ENCODE measurements at places on chromosomes 3 and 15.

GRCh38 chr3:12288182-12289129 is at the start of gene PPARG:
PPARG (plus strand) TSS chr3:12289070; CDS start chr3:12379712, 90,642 bp downstream.
- no peak for DNase-seq

GRCh38 chr3:45896956-45897355 is 10.6 kb downstream of the CCR9 start:
- DNase-seq: no peak

DNA sequence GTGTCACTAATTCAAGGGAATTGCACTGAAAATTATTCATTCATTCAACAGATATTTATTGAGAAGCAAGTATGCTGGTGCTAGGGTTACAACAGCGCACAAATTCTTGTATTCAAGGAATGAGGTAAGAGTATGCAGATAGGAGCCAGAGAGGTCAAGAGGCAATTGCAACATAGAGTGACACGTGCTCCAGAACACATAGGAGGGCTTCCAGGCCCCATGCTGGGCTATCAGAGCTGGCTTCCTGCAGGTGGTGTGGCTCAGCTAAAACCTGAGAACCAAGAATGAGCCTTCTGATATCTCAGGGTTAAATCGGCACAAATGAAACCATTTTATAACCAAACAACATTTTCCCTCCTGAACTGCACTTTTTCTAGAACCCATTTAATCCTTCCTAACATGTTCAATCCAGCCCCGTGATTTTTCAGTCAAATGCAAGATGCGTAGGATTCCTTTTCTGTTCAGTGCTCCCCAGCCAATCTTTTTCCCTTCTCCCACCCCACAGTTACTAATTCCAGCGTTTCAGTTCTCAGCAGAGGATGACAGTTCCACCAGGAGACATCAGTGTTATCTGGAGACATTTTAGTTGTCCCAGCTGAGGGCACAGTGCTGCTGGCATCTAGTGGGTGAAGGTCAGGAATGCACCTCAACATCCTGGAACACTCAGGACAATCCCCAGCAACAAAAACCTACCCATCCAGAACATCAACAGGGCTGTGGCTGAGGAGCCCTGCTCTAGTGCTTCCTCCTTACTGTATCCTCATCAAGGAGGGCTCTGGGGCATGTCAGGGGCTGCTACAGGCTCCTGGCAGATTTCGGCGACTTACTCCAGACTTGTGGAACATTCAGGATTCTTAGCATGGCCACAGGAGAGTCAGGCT is 13.1 kb downstream of the CCR5AS start:
- DNase-seq: no peak

DNA sequence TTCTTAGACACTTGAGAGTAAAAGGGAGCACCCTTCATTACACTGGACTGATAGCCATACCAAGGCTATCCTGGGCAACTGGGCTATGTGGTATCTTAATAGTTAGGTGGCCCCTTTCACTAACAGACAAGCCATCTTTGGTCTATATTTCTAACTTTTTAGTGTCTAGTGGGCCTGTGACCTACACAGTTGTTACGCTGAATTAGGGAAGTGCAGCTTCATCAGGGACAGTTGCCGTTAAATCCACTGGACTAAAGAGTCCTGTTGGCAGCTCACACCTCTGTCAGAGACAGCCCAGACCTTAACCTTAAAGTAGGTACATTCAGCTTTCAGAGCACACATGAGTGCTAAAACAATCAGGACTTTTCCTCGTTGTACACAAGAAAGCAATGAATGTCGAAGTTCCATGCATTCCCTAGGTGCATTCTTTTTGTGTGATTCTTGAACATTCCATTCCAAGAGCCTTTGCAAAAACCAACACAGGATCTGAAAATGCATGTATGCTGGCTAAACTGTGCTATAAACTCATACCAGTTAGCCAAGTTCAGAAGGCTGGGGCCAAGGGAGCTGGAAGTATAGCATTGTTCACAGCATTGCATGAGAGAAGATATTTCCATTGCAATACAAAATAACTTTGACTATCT is 230.2 kb upstream of the EIF1B start:
- no peak for DNase-seq

DNA sequence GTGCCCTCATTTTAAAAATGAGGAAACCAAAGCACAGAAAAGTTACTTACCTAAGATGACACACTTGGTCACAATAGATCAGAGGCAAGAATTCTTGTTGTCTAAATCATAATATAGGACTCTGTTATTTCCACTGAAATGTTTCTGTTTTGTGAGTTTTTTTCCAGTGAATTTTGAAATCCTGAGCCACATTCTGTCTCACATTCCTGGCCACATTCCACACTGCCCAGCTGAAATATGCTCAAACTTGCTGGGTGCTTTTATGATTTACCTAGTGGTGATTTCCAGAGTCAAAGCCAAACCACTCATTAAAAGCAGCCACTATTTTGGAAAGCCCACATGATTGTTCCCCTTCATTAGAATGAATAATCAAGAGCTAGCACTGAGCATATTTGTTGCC is 82.3 kb upstream of the NPHP3 start:
- DNase-seq: no peak

DNA sequence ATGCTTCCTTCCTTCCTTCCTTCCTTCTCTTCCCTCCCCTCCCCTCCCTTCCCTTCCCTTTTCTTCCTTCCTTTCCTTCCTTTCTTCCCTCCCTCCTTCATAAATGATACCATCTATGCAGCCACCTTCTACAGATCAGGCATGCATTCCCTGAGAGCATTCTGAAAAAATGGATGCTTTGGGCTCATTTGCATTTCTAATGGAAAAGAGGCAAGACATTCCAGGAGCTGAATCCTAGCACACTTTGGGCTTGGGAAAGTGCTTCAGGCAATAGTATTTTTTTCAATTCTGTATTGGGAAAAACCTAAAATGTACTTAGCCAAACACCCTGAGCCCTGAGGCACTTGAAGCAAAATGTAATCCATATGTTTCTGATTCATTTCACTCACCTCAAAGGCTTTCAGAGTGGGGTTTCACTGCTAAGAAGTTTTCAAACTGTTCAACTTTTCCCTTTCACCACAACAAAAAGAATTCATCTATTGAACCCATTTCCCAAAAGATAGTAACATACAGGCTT is 220.1 kb upstream of the RORA start:
- DNase-seq: no peak

DNA sequence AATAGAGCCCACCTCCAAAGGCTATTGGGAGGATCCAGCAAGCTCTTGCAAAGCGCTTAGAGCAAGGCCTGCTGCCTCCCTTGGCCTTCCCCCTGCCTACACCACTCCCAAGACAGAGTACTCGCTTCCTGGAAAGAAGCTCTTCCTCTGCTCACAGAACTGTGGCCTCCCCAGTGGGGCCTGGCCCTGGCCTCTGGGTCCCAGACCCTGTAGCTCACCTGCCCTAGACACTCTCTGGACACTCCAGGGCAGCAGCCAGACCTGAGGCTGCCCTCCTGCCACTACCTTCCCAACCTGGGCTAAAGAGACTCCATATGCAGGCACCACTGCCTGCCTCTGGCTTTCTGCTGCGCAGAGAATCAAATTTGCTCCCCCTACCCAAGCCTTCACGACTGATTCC is 49.9 kb downstream of the GRIP2 start:
- no peak for DNase-seq

DNA sequence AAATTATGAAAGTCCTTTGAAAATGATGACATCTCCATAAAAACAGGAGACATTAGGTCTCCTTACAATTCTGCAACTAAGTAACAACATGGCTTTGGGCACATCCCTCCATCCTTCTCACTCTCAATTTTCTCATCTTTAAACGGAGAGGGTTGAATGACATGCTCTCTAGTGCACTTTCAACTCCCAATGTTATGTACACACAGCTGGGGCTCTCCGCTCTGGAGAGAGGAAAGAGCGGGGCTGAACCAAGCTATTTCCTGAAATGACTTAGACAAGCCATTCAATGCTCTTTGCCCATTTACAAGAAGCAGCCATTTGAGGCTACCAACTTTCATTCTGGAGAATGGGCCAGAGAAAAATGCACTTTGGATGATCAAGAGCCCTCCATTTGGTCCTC is 144.2 kb upstream of the BNIP2 start:
- DNase-seq: no peak

- no peak for DNase-seq
These were observed 10.7 kb upstream of the CNTN6 start for GRCh38 chr3:1082108-1082507.

GRCh38 chr3:132625613-132626012 is 28.5 kb downstream of the ACKR4 start:
- no peak for DNase-seq

- no peak for DNase-seq
These were observed 55.8 kb downstream of the TRIM42 start for GRCh38 chr3:140733623-140734022.

GRCh38 chr3:72149645-72150300 is 364.8 kb upstream of the PROK2 start:
- DNase-seq: no peak

GRCh38 chr3:72769758-72770540 is 78.3 kb downstream of the SHQ1 start:
- no peak for DNase-seq

- DNase-seq: no peak
These were observed 144.0 kb downstream of the GREM1 start for GRCh38 chr15:32861761-32862160.

- DNase-seq: no peak
These were observed 537.2 kb upstream of the IL12A start for GRCh38 chr3:159451482-159451881.

DNA sequence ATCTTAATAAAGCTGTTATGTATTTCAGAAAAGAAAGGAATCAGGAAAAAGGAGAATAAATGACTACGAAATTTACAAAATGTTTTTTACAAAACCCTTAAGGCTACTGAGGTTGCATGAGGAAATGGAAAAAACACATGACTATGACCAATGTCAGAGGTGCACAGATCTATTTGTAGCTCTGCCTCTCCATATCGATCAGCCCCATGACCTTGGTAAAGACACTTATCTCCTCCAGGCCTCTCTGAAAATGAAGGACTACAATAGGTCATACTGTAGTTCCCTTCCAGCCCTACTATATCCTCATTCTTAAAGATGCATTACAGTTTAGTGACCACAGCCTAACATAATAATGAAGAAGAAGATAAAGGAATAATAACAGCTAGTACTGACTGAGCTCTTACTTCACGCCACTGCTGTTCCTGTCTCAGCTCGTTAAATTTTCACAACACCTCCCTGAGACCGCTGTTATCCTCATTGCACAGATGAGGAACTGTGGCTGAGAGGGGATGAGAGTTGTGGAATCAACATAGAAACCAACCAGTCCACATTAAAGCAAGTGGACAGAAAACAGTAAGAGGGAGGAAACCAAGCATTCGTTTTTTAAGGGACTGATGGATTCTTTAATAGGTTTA is 163.2 kb downstream of the MAGI1 start:
- DNase-seq: no peak

DNA sequence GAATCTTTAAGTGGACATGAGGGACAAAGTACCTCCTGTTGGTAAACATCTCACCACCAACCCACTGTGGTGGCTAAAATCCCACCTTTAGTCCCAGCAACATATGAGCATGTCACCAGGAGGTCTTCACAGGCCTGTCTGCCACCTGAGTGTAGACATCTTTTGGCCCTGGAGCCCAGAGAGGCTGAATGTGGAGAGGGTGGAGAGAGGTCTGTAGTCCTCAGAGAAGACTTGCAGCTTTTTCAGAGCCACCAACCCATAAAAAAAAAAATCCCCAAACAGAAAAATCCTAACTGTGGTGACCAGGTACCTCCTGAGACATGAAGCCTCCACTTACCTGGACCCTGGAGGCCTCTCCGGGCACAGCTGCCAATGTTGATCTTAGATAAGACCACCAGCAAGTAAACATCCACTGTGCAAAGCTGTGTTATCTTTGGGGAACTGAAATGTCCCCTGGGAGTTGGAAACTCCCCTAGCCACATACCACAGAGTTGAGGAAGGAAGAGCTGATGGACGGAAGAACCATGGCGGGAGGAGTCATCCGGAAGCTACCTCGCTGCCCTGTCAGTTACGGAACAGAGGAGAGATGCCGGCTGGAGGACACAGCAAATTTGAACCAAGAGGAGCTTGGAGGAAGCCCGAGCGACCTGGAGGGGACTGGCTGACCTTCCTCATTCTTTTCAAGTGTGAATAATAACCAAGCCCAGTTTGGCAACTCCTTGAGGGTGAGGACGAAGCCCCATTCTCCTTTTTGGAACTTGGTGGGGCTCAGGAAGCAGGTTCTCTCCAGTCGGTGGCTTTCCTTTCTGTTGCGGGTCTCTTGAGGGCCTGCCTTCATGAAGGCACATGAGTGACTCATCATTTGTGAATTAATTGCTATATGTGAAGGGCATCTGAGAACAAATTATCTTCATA is at the start of gene GHRL:
TSS of gene GHRL (minus strand) at position 443 of the 915 bp plus-strand sequence. CDS start 2,767 bp downstream, outside the sequence.
- DNase-seq: no peak

DNA sequence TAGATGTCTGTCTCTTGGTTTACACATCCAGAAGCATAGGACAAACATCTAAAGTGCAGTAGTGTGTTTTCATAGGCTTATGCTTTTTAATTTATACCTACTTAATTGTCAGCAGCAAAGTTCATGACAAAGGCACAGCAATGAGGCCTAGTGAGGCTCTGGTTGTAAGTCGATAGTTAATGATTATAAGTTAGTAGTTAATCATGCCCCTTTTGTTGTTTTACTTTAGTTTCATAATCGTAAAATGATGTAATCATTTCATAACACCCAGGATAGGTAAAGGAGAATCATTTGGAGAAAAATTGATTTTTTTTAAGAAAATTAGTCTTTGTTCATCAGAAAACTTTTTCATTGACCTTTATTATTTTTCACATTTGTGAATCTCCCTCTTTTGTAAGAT is 351.9 kb downstream of the LSAMP start:
- DNase-seq: no peak

GRCh38 chr3:62312201-62312600 is 61.1 kb downstream of the FEZF2 start:
- DNase-seq: no peak

DNA sequence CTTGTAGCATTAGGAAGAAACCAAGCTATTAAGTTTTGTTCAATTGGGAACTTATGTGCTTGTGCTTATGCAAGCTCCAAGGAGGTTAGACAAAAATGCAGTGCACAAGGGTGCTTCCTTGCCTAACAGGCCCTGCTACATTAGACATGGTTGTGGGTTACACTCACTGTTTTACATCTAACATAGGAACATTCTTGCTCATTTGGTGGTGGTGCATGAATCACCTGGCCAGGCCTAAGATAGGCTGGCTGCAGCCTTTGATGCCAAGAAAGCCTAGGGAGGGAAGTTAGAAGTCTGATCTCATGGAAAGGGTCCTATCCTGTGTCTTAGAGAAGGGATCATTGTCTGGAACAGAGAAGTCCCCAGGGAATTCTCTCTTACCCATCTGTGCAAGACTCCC is 43.5 kb downstream of the CA12 start:
- no peak for DNase-seq

DNA sequence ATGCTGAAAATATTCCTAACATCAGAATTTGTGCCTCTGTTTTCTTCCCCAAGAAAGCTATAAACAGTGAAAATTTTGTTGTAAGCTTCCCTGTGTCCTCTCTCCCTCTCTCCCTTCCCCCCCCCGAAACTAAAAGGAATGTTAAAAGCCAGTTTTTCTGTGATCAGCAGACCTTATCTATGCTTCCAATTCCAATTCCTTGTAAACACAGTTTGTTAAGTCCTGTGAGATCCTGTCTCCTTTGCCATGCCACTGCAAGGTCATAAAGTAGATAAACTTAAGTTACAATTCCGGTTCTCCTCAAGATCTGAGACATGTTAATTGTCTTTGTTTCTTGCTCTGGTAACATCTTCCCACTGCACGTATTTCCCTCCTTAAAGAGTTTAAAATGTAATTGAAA is 42.9 kb upstream of the DHX36 start:
- no peak for DNase-seq
